GM23248 (cell line): ENCODE measurements at places on chromosomes 2 and 18.

GRCh38 chr18:69400253-69400975 is at the start of gene DOK6:
TSS of gene DOK6 (plus strand) at chr18:69400888.
- DNase-seq: peak; percentile 79

DNA sequence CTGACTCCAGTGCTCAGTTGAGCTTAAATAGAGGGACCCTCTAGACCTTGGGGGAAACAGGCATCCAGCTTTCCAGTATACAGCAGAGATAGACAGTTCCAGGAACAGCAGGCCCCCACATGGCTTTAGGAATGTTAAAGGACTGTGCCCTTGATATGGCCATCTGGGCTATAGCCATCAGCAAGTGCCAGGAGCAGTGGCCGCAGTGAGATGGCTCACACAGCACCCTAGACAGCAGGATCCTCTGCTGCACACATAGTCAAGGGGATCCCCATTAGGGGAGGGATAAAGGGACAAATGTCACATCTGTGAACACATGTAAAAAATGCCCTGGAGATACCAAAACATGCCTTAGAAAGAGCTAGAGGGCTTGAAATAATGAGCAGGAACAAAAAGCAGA is 213.4 kb downstream of the PTH2R start:
- no peak for DNase-seq

- no peak for DNase-seq
Measured at GRCh38 chr2:102273619-102274211, 37.6 kb upstream of the IL1RL1 start.

DNA sequence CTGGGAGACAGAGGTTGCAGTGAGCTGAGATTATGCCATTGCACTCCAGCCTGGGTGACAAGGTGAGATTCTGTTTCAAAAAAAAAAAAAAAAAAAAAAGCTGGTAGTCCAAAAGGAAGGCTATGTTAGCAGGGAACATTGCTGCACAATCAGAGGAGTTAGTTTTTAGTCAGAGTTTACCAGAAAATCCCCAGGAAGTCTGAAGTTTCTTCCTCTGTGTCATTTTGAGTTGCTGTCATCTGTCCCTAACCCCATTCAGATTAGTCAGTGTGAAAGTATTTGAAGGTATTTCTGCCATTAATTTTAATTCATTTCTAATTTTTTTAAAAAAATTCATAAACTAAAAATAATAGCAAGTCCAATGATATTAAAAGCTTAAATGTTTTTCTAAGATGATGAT is 33.5 kb upstream of the CERS6 start:
- DNase-seq: no peak

DNA sequence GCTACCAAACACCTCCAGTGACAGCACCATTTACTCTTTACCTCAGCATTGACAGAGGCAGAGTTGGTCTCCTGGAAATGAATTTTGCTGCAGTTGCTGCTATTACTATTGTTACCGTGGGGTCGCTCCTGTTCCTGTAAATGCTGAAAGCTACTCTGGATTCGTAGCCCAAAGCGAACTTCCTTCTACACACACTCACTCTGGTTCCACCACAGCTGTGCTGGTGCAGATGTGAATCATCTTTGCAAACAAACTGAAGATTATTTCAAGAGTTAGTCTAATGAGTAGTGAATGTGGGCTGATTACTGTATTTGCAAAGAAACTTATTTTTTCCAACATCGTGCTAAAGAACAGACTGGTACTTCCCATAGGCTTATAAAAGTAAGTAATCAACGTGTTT is 304.0 kb downstream of the LPIN1 start:
- DNase-seq: peak; percentile 89

DNA sequence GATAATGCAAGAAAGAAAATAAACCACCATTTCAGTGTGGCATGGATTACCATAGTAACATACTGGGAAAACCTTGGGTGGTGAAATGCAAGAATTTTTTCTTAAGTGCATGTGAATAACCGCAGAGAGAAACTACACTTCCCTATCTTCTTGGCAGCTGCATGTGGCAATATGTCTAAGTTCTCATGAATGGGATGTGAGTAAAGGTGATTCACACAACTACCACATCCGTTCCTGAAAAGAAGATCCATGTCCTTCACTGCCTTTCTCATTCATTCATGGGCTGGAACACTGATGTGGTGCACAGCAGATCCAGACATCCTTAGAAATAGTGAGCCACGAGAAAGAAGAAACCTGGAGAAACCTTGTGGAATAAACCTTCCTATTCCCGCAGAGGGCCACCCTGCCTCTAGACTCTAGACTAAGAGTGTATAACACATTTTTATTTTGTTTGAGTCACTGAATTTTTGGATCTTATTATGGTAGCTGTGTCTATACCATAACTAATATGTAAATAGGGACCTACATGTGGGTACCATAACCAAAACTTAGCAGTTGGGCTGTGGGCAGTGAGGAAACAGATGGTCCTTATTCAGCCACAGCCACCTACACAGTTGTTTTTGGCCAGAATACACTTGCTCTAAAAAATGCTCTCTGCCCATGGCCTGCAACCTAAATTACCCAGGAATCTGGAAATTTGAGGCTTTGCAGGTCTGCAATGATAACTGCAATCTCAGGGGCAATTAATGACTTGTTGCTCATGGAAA is 573.3 kb downstream of the LRP1B start:
- peak; percentile 86 for DNase-seq

DNA sequence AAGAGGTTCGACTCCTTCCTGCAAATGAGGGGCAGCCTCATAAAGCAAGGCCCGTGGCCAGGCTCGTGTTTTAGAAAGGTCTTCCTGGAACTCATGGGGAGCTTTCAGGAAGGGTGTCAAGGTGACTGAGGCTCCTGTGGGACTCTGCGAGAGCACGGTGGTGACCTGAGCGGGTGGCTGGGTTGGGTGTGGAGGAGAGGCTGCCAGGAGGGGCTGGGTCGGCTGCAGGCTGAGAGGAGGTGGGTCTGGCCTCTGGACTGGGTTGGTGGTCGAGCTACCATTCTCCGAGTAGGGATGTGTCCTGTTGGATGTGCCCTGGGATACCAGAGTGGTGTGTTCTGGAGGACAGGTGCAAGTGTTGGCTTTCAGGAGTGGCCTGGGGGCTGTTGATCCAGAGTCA is 86.4 kb downstream of the DGKD start:
- DNase-seq: no peak

GRCh38 chr18:58148954-58149471 is 105.0 kb downstream of the NEDD4L start:
- DNase-seq: no peak

GRCh38 chr18:76958692-76959341 is 136.5 kb downstream of the ZNF236 start:
- no peak for DNase-seq

DNA sequence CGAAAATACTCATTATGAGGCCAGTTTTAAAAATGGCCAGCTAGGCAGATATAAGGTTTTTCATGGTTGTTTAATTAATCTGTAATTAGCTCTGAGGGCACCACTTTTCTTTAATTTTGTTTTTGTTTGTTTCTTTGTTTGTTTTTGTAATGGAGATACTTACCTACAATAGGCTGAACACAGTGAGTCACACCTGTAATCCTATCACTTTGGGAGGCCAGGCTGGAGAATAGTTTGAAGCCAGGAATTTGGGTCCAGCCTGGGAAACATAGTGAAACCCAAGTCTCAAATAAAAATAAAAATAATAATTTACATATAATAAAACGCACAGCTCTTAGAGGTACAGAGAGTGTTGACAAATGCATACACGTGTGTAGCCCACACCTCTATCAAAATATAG is 56.8 kb upstream of the MSH2 start:
- no peak for DNase-seq

DNA sequence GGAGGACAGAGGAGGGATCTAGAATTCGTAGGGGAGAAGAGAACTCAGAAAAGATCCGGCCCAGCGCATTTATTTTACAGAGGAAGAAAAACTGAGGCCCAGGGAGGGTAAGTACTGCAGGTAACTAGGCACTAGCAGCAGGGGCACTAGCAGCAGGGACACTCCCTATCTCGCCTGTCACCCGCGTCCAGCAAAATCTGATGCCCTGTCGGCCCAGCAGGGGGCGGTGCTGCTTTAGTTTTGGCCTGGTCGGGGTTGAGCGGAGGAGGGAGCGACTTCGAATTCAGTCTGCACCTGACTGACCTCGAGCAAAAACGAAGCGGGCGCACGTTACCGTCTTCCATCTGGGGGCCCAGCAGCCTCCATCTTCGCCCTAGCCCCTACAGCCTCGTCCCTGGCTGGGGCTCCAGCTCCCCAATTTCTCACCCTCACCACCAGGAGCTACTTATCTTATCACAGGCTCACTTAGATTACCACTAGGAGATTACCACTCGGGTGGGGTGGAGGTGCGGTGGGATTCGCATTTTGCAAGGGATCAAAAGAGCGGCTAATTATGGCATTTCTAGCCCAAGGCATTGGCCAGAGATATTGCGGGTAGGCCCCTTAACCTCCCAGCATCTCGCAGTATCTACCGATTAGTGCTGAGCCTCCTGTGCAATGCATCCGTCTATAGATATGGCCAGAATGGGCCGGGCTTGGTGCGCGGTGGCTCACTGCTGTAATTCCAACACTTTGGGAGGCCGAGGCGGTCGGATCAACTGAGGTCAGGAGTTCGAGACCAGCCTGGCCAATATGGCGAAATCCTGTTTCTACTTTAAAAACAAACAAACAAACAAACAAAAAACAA is 17.8 kb upstream of the CD8A start:
- DNase-seq: peak; percentile 80

- DNase-seq: no peak
Measured at GRCh38 chr18:34115409-34116081, 109.2 kb downstream of the NOL4 start.

DNA sequence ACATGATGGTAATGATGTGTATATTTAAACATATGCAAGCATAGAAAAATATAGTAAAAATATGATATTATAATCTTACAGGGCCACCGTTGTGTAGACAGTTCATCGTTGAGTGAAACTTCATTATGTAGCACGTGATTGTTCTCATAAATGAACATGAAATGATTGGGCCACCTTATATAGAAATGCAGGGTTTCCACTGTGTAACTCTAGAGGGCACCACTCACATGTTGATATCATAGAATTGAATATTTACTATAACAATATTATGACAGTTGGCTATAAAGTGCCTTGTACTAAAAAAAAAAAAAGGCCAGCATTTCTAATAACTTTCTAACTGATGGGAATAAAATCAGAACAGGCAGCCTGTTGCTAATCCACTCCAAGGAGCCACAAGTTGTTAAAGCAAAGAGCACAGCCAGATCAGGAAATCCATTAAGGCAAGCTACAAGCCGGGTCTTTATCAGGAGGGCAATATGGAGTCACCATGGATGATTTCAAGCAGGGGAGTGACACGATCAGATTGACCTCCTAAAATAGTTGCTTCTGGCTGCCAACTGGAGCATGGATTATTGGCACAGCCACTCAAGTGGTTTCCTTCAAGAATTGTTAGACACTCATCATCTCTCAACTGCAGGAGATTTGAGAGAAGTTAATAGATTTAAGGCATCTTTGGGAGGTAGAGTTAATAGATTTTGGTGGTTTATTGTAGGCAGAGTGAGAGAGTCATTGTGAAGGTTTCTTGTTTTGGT is 16.7 kb downstream of the IL1F10 start:
- DNase-seq: peak; percentile 59

- DNase-seq: no peak
Measured at GRCh38 chr2:28312307-28313219, 80.1 kb upstream of the FOSL2 start.

DNA sequence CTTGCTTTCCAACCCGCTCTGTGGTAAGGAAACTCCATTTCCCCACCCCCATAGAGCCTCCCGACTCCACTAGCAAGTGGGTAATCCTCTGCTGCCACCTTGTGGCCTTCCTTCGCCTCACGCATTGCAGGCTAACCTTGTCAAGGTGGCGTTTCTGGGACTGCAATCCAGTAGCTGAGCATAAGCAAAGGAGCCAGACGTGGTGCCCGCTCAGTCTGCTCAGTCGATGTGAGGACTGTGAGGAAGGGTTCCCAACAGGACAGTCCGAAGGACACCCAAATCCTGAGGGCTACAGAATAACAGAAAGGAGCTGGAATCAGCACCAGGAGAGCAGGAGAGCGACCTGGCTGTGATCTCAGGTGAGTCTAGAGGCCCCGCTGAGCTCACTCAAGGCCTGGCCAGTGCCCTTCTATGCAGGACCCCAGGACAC is 144.2 kb downstream of the SUCLG1 start:
- DNase-seq: peak; percentile 80

GRCh38 chr2:27221166-27221565 is 4.0 kb downstream of the CAD start:
- DNase-seq: no peak

- no peak for DNase-seq
Measured at GRCh38 chr18:79373736-79374135, 22.0 kb upstream of the NFATC1 start.

DNA sequence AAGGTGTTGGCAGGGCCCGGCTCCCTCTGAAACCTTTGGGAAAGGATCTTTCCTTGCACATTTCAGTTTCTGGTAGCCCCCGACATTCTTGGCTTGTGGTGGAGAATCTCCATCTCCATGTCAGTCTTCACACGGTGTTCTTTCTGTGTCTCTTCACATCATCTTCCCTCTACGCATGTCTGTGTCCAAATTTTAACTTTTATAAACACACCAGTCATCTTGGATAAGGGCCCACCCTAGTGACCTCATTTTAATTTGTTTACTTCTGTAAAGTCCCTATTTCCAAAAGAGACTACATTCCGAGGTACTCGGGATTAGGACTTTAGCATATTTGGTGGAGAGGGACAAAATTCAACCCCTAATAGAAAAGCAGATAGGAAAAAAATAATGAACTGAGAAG is 138.4 kb downstream of the GALNT3 start:
- DNase-seq: no peak

DNA sequence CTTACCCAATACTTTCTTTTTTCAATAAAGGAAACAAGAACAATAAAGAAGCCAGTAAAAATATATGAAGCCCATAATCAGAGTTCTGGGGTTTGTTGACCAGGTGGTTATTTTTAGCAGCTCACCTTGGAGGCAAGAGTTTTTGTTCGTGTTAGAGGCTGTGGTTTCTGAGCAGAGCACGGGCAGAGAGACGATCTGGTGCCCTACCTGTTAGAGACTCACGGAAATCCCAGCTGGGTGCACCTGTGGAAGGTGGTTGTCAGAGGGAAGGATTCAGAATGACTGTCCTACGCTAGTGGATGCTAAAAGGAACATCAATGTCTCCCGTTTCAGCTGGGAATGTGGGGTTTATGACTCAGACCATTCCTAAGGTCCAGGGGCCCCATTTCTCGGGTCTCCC is 87.6 kb downstream of the NRP2 start:
- no peak for DNase-seq

DNA sequence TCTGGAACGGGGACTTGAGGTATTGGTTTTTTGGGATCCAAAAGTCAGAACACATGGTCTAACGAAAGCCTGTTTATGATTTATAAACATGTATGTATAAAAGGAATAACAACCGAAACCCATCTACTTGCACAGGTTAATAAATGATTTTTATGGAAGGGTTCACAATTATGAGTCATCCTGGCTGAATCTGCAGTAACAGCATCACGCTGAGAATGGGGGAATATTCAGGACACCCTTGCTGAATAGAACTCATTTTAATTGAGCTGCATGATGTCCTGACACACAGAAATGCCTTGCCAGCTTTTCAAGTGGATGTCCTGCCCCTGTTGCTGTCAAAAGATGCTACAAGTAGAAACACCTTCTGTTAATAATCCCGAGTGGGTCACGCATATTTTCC is 54.7 kb upstream of the TGFA start:
- DNase-seq: no peak

- no peak for DNase-seq
Measured at GRCh38 chr2:16861111-16861510, 195.5 kb upstream of the CYRIA start.

- DNase-seq: no peak
Measured at GRCh38 chr2:197189426-197190099, 121.0 kb downstream of the ANKRD44 start.
